ENCODE measurements at places on chromosomes 13 and 19.

- DNase-seq = no peak
Measured at GRCh38 chr19:48085904-48086864, 24.4 kb downstream of the PLA2G4C start.

- DNase-seq = no peak
Measured at GRCh38 chr13:112073245-112074138, 6.5 kb downstream of the SOX1 start.

DNA sequence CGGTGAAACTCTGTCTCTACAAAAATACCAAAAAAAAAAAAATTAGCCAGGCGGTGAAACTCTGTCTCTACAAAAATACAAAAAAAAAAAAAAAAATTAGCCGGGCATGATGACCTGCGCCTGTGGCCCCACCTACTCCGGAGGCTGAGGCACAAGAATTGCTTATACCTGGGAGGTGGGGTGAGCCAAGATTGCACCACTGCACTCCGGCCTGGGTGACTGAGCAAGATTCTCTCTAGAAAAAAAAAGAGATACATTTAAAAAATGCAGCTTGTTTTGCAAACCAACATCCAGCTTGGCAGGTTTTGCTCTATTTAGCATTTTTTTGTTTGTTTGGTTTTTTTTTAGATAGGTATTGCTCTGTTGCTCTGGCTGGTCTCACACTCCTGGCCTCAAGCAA lies 6.7 kb upstream of the PGPEP1 start:
- no peak for DNase-seq

DNA sequence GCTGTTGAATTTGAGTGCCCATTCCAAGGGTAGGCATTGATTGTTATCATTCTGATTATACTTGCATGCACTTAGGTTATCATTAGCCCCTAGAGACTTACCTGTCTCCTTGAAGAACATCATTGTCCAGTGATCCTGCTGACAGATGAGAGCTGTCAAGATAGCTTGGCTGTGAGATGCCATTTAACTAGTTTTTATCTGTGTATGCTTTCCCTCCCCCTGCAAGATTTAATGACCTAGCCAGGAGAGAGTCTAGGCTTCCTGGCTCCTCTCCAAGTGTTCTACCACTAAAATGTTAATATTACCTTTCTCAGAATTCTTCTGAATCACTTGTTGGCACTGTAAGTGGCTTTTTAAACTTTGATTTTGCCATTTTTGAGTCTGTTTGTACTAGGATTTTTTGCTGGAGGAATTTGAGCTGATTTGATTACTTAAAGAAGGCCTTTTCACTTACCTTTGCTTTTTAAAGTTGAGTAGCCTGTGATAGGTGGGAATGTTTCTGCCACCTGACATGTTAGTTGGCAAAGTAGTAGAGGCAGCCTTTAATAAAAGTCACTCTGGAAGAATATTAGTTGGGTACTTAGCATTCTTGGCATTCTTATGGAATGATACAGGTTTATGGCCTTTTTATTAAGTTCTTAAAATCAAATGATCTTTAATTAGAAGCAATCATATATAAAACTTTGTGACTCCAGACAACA lies 41.1 kb downstream of the ARHGAP35 start:
- DNase-seq = no peak

DNA sequence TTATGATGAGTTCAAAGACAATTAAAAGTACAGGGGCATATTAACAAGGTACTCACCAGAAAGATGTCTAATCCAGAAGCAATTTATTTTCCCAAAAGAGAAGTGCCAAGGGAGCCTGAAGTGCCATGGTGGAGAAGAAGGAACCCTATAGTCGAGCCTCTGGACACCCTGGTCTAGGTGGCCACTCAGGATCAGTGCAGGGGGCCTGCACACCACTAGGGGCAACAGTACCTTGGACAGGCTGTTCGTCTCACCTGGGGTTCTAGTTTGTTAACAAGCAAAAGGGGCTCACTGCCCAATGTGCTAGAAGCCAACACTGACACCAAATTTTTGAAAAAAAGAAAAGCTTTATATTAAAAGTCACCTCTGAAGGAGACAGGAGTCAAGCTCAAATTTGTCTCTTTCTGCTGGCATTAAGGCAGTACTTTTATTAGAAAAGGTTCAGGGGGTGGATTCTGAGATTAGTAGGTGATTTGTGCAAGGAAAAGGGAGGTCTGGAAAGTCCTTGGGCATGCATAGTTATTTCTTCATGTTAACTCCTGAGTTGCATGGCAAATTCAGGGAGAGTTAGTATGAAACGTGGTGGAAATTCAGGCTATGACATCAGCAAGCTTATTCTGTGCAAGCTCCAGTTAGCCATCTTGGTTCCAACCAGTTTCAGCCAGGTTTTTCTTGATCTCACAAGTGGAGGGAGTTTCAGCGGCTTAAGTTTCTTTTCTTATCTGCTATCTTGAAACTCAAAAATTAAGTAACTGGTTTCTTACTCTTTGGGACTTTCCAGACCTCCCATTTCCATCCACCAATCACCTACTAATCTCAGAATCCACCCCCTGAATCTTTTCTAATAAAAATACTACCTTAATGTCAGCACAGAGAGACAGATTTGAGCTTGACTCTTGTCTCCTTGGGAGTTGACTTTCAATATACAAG lies 884 bp upstream of the CBY2 start:
- DNase-seq = no peak

DNA sequence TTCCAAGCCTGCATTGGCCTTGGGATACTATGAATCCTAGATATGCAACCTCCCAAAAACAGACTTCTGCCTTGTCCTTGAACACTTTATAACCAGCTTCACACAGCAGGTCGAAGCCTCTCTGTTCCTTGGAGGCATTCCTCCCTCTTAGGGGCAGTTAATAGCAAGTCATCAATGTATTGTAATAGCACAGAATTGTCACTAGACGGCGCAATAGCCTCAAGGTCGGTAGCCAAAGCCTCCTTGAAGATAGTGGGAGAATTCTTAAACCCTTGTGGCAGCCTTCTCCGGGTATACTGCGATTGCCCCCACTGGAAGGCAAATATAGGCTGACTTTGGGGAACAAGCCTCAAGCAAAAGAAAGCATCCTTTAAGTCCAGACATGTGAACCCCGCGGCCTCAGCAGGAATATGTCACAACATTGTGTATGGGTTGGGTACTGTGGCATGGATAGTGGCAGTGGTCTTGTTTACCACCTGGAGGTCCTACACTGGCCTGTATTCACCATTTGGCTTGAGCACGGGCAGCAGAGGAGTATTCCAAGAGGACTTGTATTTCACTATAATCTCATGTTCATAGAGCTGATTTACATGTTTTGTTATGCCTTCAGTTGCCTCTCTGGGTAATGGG lies 61.1 kb downstream of the ZNF431 start:
- no peak for DNase-seq

DNA sequence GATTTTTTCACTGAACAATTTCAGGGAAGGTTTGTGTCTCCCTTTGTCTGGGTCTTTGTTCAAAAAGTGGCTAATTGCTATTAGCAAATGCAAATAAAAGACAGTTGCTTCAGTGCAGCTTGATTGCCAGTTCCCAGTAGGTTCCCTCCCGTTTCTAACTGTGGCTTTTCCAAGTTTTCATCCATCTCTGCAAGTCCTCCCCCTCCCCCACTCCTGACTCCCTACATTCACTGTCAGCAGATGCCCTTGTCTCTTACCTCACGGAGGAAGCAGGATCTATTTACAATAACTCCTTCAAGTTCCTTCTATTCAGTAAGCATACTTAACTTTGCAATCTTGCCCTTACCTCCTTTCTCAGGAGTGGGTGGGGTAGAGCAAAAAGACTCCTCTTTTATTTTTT lies 55.4 kb upstream of the SCEL start:
- no peak for DNase-seq

GRCh38 chr19:49398001-49398615 lies 10.1 kb downstream of the KASH5 start:
- no peak for DNase-seq

DNA sequence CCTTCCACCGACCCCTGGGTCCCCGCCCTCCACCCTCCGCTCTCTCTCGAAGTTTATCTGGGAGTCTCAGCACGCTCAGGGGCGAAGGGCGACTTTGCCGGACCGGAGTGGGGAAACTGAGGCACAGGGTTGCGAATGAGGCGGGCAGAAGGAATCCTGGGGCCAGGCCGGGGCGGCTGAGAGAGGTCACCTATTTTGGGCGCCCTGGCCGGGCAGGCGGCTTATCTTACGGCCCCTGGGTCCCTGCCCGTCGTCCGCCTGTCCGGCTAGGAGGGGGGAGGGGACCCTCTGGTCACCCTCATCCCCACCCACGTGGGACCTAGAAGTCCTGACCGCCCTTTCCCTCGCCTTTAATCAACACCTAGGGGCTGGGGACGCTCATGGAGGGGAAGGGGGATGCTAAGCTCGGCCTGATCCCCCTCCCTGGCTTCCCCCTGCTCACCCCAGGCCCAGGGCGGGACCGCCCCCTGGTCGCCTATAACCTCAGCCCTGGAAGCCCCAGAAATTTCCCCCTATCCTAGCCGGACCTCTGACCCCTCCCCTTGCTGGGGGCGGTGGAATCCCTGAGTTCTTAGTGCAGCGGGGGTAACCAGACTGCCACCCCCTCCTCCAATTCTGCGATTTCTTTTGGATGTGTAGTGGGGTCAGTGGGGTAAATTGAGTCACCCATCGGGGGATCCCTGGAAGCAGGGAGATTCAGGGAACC lies 556 bp downstream of the TRIP10 start:
- DNase-seq = no peak

- DNase-seq = no peak
Measured at GRCh38 chr19:19758164-19758563, 25.3 kb upstream of the ZNF14 start.

- DNase-seq = no peak
Measured at GRCh38 chr19:16626796-16627192, 1.2 kb downstream of the MED26 start.

DNA sequence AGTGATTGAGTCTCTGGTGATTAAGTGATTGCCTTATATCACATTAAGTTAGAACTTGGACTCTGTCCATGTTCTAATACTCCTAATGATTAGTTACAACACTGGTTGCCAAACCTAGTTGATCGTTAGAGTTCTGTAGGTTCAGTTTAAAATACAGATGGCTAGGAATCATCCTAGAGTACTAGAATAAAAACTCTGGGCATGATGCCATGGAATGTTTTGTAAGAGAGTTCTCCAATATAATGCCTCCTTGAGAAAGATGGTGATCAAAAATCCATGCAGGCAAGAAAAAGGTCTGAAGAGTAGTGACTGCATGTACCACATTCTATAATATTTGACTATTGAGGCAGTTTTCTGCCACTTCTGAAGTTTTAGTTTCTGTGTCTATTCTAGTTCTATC lies 176.3 kb downstream of the GPC5 start:
- DNase-seq = no peak

GRCh38 chr13:75771818-75772217 lies 135.7 kb downstream of the LMO7 start:
- no peak for DNase-seq

DNA sequence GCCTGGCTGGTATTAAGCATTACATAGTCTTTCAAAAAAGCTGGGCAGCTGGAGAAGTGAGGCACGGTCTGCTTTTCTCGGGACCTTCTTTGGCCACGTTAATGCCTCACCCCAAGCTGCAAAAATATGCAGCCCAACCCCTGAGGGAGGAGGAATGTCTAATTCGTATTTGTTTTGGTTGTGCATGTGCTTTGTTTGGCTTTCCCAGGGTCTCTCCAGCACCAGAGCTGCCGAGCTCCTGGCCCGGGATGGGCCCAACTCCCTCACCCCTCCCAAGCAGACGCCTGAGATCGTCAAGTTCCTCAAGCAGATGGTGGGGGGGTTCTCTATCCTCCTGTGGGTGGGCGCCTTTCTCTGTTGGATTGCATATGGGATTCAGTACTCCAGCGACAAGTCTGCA lies 7.9 kb downstream of the ATP12A start:
- no peak for DNase-seq

GRCh38 chr13:101452519-101453485 lies at the start of gene ITGBL1:
Gene ITGBL1, plus strand, starts transcription at chr13:101452675. Its CDS starts 159 bp downstream, at chr13:101452834.
- DNase-seq = no peak

DNA sequence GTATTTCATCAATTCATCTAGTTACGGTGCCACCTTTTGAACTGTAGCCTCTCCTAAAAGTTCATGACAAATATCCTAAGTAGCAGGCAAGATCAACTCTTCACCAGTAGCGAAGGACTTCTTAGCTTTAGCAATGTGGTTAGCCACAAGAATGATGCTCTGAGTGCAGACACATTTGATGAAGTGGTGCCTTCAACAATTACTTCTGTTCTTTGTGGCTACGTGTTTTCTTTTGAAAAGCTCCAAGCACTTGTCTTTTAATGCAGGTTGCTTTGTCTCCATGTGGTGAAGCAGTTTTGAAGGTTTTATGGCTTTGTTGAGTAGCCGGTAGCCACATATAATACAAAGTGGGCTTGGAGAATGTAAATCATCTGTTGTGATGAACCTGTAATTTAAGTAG lies 194.7 kb downstream of the B3GLCT start:
- no peak for DNase-seq

GRCh38 chr13:103451656-103452055 lies 385.4 kb upstream of the SLC10A2 start:
- no peak for DNase-seq

- no peak for DNase-seq
Measured at GRCh38 chr19:4969772-4970531, 1.0 kb downstream of the KDM4B start.

DNA sequence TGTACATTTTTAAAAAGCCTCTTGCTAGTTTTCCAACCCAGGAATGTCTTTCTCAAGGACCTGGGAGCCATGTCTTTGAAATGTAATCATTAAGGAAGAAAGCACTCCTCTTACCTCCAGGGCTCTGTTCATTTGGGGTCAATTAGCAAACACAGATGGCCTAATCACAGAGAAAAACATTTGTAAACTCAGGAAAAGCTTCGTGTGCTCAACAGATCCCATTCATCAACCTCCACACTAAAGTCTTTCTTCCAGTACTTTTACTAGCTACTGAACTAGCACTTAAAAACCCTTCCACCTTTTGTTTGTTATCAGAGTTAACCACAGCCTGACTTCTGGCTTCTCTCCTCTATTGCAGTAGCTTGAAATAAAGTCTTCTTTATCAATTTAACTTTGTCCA lies 441.4 kb downstream of the PCDH20 start:
- no peak for DNase-seq

- no peak for DNase-seq
Measured at GRCh38 chr19:46499692-46500091, 4.0 kb upstream of the PNMA8B start.

- DNase-seq = no peak
Measured at GRCh38 chr13:33684874-33685273, 133.1 kb upstream of the RFC3 start.

DNA sequence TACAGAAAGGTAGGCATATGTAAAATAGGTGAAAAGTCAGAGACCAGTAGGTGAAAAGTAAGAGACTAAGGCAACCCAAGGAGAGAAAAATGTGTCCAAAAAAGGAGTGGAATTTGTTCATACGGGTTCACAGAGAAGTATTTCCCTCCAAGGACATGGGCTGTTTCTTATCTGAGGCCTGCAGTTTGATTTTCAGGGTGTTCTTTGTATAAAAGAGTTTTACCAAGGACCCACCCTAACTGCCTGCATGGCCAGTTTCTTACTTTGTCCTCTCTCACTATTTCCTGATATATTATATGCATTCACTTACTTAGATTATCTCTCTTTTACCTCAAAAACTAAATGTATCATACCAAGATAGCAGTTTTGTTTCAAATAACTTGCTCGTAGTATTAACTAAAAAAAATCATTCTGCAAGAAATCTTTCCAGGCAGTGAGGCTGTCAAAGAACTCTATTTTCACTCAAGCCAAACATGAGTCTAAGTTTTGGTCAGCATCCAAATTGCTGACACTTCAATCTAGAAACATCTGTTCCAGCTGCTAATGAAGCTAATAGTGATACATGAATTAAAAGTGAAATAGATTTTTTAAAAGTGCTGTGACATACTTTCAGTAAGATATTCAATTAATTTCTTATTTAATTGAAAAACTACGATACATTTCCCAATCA lies 141.4 kb upstream of the SGCG start:
- no peak for DNase-seq

Data from activated T-helper 1 cell treated with Interleukin-2 at 50 U/mL for 16 hours (primary cell).